Articular chondrocyte of knee joint (primary cell): ENCODE measurements at places on chromosomes 13 and 19. TPM values are rescaled to one million over a fixed set of nuclear protein-coding genes. Genes with fewer than 3 reads are reported as not detected.

PGLYRP1 gene
- not detected in 2 replicates for total RNA-seq

KIRREL2 gene
- total RNA-seq, result under 0.01 TPM in 2 replicates

ICAM3 gene
- total RNA-seq, result 5.1 and 5.4 TPM in 2 replicates

DIAPH3 gene
- total RNA-seq, result 31.4 and 35.7 TPM in 2 replicates

ELSPBP1 gene
- not detected in 2 replicates for total RNA-seq

ERFL gene
- total RNA-seq, result 0.11 TPM in 1 of 2 replicates, not detected in the other

PROSER1 gene
- 6.2 and 16.9 TPM in 2 replicates for total RNA-seq

SULT2A1 gene
- not detected in 2 replicates for total RNA-seq

CCDC70 gene
- not detected in 2 replicates for total RNA-seq

NECTIN2 gene
- 35.6 and 43.1 TPM in 2 replicates for total RNA-seq

DENND1C gene
- total RNA-seq, result not detected in 2 replicates

PROSER3 gene
- total RNA-seq, result 7.6 and 9.3 TPM in 2 replicates

PDE4C gene
- total RNA-seq, result under 0.01 and 0.22 TPM in 2 replicates

NLRP5 gene
- total RNA-seq, result not detected in 2 replicates

KLK12 gene
- not detected in 2 replicates for total RNA-seq

PDCD2L gene
- total RNA-seq, result 6.4 and 7.4 TPM in 2 replicates

PLIN3 gene
- 265 and 328 TPM in 2 replicates for total RNA-seq

FGF21 gene
- total RNA-seq, result not detected in 2 replicates

KCNN4 gene
- total RNA-seq, result 3.9 and 6.1 TPM in 2 replicates

MATK gene
- 0.39 and 0.65 TPM in 2 replicates for total RNA-seq

GAPDHS gene
- total RNA-seq, result not detected in 2 replicates

EFNB2 gene
- 5.0 and 5.7 TPM in 2 replicates for total RNA-seq

OVOL3 gene
- total RNA-seq, result not detected in 2 replicates

RAB3A gene
- total RNA-seq, result 0.65 and 1.2 TPM in 2 replicates

PTPRH gene
- 5.1 and 7.1 TPM in 2 replicates for total RNA-seq

ZNF625 gene
- total RNA-seq, result 12.9 and 18.2 TPM in 2 replicates

DAND5 gene
- 0.11 TPM in 1 of 2 replicates, not detected in the other for total RNA-seq

UBE2L5 gene
- total RNA-seq, result 0.78 TPM in 1 of 2 replicates, not detected in the other

ZNF560 gene
- total RNA-seq, result 0.39 and 1.4 TPM in 2 replicates

GNA15 gene
- total RNA-seq, result not detected in 2 replicates

SCN1B gene
- 17.2 and 17.6 TPM in 2 replicates for total RNA-seq

ADGRL1 gene
- 4.1 and 4.8 TPM in 2 replicates for total RNA-seq

VAV1 gene
- not detected in 2 replicates for total RNA-seq

COX7A1 gene
- total RNA-seq, result 13.7 and 21.0 TPM in 2 replicates

ADAMTSL5 gene
- total RNA-seq, result 2.6 and 4.2 TPM in 2 replicates

WDR18 gene
- total RNA-seq, result 27.6 and 41.2 TPM in 2 replicates

MTUS2 gene
- under 0.01 TPM in 1 of 2 replicates, not detected in the other for total RNA-seq

SPIB gene
- not detected in 2 replicates for total RNA-seq

UGGT2 gene
- total RNA-seq, result 71.1 and 72.3 TPM in 2 replicates

CYP2A7 gene
- not detected in 2 replicates for total RNA-seq

PCDH9 gene
- 4.1 and 4.2 TPM in 2 replicates for total RNA-seq

MYADM gene
- total RNA-seq, result 30.8 and 31.2 TPM in 2 replicates

RNF113B gene
- total RNA-seq, result not detected in 2 replicates

LPAR6 gene
- total RNA-seq, result 2.4 and 4.8 TPM in 2 replicates

IGFL3 gene
- total RNA-seq, result not detected in 2 replicates

SIGLEC5 gene
- total RNA-seq, result not detected in 2 replicates

TNNT1 gene
- 1.9 and 7.8 TPM in 2 replicates for total RNA-seq

DNAJC3 gene
- total RNA-seq, result 104 and 106 TPM in 2 replicates

ZNF358 gene
- 18.5 and 22.7 TPM in 2 replicates for total RNA-seq

UPK1A gene
- not detected in 2 replicates for total RNA-seq

ZNF682 gene
- total RNA-seq, result 2.0 and 5.0 TPM in 2 replicates
